Progenitor cell of endocrine pancreas (in vitro differentiated cells): ENCODE measurements at places on chromosomes 2 and 18. TPM values are rescaled to one million over a fixed set of nuclear protein-coding genes. Genes with fewer than 3 reads are reported as not detected.

Gene C2orf80
- total RNA-seq: not detected in 2 replicates

Gene ATP8B1
- total RNA-seq: 21.7 and 21.9 TPM in 2 replicates

Gene AFF3
- total RNA-seq: 7.3 and 7.5 TPM in 2 replicates

Gene BCL11A
- 46.2 and 47.9 TPM in 2 replicates for total RNA-seq

Gene TFPI
- 17.5 and 23.5 TPM in 2 replicates for total RNA-seq

Gene COL3A1
- total RNA-seq: 15.5 and 30.4 TPM in 2 replicates

Gene AOX1
- 4.1 and 5.5 TPM in 2 replicates for total RNA-seq

Gene CCDC138
- total RNA-seq: 25.0 and 27.3 TPM in 2 replicates

Gene TBR1
- not detected in 2 replicates for total RNA-seq

Gene RRM2
- 70.3 and 79.8 TPM in 2 replicates for total RNA-seq

Gene DSC2
- total RNA-seq: 94.1 and 96.9 TPM in 2 replicates

DNA sequence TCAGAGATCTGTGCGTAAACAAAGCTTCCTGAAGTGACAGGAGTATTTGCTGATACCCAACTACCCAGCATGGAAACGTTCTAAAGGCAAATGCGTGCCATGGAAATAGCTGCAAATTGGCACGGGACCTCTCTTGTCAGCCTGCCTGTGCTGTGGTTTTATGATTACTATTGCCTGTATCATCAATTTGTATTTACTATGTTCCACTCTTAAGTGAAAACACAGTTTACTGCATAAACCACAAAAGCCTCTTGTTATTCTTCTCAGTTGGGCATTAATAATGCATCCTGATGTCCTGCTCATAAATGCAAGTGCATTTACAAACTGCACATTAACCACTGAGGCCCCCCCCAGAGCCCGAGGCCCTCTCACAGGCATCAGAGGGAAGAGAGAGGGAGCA, 196.6 kb upstream of the SLC35G4 start:
- DNase-seq: no peak

DNA sequence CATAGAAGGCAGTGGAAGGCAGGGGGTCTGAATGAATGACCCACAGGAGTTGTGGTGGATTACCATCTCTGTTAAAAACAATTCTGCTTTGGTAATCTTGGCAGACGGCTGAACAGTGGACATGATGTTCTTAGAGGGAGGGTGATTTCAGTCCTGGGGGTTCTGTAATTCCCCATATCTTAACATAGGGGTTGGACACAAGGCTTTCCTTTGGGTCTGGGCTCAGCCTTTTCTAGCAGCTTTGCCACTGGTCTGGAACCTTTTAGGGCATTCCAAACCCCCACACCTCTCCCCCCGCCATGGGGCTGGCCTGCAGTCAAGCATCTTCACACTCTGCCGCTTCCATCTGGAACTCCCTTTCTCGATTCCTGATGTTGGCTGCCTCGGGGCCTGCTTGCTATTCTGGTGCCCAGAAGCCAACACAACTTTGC, 50.3 kb downstream of the RPL37A start:
- no peak for DNase-seq

GRCh38 chr2:41722668-41723369, 325.0 kb upstream of the PKDCC start:
- DNase-seq: no peak

- DNase-seq: no peak
Measured at GRCh38 chr18:7632152-7633098, 65.3 kb downstream of the PTPRM start.

DNA sequence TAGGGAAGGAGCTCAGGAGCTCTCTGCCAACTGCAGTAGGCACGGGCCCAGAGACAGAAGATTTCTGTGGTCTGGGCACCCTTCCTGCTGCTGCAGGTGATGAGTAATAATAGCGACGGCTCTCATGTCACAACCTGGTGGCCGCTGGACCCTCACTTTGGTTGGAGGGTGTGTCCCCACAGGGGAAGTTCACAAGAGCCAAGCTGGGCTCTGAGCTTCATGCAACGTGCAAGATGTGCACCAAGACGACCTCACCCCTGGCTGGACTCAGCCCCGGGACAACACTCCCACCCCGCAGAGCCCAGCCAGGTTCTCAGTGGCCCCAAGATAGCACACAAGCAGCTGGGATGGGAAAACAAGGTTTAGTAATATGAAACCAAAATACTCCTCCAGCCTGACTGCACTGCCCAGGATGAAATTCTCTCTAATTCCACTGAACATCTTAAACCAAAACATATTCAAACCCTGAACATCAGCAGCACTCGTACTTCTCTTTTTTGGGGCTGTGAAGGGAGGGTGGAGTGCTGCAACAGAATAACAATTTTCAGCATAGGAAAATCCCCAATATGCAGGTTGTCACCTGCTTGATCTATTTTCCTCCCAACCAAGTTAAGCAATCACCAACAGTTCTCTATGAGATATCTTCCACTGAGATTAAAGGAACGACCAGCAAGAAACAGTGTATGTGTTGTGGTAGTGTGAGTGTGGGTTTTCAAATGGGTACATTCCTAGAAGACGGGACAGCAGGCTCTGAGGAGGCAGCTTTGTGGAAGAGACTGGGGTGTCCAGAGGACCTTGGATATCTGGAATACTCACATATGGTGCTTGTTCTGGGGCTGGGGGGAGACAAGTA, 26.5 kb downstream of the BCL2 start:
- no peak for DNase-seq

DNA sequence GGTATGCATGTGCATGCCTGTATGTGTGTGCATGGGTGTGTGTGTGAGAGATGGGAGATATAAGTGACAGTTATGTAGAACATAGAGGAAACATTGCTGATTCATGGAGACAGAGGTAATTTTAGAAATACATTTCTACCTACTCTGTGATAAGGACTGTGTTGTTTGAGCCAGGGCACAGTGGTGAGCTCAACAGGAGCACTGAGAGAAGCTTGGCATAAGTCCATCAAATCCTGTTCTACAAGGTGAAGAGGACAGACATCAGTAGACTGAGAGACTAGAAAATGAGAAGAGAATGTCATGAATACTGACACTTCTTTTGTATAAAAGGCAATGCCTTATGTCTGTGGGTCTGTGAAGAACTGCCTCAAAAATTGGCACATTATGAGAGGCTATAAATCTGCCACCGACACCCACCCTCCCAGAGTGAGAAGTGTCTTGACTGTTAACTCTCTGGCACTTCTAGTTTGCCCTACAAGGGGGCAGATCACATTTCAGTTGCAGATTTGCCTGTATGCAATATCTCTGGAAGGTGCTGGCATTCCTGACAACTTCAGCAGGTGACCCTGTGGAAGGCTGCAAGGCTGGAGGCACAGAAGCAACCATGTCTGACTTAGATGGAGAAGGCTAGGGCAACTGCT, 962.3 kb upstream of the NRXN1 start:
- no peak for DNase-seq

DNA sequence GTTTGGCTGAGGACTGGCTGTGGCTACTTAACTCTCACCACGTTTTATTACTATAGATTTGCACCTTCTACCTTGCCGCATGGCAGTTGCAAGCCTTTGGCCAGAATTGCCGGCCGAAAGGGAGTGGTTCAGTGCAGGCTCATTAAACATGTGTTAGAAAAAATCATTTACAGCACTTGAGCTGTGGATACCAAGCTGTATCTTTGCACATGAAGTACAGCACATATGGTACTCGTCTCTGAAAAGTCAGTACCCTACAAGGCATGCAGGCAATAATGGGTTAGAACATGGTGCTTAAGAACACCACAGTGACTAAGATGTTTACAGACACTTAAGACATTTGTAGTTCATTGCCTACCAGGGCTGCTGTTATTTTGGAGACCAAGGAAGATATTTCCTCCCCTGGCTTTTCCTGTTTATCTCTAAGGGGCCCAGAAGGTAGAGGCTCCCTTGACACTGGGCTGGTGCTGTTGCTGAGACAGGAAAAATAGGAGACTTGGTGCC, 103.1 kb downstream of the ZNF532 start:
- no peak for DNase-seq

GRCh38 chr18:47944972-47945852, 14.8 kb upstream of the SMAD2 start:
- DNase-seq: no peak

GRCh38 chr2:207629553-207629952, 4.4 kb upstream of the METTL21A start:
- DNase-seq: no peak

GRCh38 chr2:26168785-26169184, 4.1 kb upstream of the GAREM2 start:
- no peak for DNase-seq

- DNase-seq: no peak
Measured at GRCh38 chr18:38330573-38330972, 765.0 kb upstream of the CELF4 start.

- no peak for DNase-seq
Measured at GRCh38 chr18:42824178-42824577, 291.3 kb downstream of the RIT2 start.

GRCh38 chr2:129277585-129277981, 701.9 kb upstream of the RAB6C start:
- DNase-seq: no peak

- DNase-seq: no peak
Measured at GRCh38 chr2:66667301-66667700, 232.4 kb downstream of the MEIS1 start.
